Memory B cell (primary cell): ENCODE measurements at places on chromosomes 11 and 22.

- DNase-seq = no peak
Observed at GRCh38 chr11:116697639-116698038, 75.1 kb downstream of the BUD13 start.

GRCh38 chr11:102610200-102610599 is 14.9 kb downstream of the MMP20 start:
- DNase-seq = no peak

DNA sequence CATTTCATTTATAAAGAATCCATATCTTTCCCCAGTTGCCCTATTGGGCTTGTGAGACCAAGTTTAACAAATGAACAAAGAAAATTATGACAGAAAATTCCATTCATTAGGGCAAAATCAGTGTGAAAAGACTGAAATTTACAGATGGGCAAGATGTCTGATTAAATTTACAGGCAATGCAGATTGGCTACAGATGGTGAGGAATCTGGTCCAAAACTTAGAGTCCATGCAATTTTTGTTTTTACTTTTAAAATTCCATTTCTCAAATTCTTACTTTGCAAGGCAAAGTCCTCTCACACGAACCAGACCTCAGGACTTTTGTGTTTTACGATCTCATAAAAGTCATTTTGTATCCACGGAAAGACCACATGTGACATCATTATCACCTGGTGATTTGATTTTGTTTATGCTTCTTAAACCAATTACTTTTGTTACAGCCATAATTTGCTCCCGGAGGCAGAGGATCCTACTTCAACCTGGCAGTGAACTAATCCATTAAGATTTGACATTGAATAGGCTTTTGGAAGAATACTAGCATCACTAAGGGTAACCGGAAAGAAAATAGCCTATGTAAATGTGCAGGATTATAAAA is 843.7 kb upstream of the CHORDC1 start:
- no peak for DNase-seq

DNA sequence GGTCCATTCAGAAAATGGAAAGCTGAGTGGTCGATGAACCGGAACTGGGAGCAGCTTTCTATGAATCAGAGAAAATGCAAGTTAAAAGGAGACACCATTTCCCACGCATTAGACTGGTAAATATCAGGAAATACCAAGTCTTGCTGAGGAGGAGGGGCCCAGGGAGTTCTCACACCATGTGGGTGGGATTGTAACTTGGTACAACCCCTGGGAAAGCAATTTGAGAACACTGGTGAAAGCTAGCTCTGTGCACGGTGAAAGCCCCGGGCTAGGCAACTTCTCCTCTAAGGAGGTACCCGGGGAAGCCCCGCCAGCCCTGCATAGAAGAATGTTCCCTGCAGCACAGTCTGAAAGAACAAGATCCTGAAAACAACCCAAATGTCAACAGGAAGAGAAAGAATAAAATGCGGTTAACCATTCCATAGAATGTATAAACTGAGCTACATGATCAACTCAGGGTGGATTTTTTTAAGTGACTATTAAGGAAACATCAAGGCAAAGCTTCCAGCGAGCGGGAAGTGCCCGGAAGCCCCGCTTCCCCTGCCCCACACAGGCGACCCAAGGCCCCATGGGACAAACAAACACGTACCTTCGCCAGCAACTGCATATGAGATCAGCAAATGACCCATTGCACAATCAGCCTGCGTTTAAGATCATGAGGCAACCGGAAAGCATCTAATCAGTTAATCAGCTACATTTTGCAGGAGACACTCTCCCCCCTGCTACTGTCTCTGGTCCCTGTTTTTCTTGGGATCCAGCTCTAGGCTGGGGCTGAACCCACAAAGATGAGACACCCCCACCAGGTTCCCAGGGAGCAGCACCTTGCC is 11.3 kb downstream of the SHANK2 start:
- no peak for DNase-seq

DNA sequence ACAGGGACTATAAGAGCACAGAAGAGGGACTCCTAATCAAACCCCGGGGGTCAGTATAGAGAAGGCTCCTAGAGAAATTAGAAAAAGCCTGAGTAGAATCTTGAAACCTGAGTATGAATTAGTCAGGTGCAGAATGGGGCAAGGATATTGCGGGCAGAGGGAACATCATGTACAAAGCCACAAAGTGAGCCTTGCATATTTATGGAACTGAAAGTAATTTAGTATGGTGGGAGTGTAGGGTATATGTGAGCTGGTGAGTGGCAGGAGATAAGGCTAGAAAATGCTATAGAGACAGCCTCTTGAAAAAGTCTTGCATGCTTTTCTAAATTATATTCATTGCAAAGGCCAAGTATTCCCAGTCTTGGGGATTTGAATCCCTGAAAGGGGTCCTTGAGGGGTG is 93.7 kb downstream of the STIM1 start:
- DNase-seq = peak; percentile 29

DNA sequence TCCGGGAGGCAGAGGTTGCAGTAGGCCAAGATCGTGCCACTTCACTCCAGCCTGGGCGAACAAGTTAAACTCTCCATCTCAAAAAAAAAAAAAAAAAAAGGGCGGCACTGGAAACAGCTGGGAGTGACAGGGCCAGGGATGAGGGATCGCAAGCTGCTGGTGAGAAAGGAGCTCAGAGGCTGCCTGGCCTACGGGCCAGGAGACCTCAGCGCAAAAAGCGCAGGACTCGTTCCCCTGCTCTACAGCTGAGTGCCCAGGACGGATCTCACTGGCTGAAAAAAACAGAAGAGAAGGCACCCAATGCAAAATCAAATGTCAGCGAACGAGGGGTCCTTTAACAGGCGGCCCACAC is 650 bp upstream of the NUP50 start:
- DNase-seq = no peak

DNA sequence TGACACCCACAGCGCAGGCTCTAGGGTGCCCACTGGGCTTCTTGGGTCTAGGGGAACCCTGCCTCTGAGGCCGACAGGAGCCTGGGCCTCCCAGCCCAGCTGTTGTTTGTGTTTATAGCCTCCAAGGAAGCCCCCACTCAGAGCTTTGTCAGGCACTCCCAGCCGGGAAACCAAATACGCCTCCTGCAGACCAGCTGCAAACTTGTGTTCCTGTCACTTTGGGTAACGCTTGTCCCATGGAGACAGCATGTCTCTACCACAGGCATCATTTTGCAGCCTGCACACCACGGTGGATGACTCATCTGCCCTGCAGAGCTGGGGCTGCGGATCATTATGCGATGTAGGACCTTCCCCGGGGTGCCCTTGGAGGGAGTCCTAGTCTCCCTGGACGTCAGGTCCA is 40.6 kb upstream of the CRYBB3 start:
- no peak for DNase-seq

- no peak for DNase-seq
Observed at GRCh38 chr11:14503023-14503422, 3.4 kb upstream of the COPB1 start.

DNA sequence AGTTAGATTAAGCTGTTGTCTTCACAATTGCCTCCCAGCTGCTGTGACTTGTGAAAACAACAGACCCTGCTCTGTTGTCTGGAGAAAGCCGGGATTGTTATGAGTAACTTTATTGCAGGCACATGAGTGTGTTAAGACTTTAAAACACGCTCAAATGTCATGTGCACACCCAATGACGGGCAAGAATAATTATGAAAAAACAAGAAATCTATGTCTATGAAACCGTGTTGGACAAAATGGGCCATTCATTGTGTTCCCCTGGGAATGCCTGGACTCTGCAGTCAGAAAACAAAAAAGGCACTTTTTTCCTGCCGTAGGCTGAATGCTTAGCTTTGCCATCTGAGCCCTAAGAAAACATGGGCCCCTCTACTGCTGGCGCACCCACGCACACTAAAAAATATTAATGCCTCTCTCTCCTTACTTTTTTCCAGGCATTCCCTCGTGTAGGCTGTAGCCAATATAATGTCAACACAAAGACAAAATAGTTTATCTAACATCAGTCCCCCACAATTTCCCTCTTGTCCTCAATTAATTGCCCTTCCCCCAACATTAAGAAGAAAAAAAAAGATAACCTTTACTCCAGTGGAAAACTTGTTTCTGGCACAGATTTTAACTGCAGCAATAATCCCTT is 207.9 kb downstream of the SOX6 start:
- DNase-seq = no peak

DNA sequence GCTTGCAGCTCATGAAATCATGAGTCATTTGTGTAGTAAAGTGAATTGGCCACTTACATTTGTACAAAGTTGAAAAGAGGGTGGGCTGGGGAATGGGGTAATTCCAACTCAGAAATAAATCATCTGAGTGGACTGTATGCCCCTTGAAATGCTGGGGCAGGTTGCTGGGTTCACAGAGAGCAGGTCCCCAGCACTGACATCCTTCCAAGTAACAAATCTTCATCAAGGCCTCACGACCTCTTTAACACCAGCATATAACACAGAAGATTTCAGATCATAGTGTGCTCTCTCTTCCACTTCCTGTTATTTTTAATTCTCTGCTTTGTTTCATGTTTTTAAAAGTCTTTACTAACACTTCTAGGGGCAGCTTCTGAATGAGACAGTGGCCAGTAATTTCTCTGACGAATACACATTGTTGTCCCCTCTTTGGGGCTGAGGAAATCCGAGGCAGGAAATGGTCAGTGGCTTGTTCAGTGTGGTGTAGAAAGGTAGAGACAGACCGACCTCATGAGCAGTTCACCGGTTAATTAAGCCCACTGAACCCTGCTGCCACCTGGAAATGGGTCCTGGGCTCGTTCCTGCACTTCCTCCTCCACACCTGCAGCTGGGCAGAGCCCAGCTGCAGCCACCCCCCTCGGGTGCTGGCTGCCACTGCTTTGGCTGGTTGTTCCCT is 127.7 kb downstream of the MAML2 start:
- peak; percentile 42 for DNase-seq

DNA sequence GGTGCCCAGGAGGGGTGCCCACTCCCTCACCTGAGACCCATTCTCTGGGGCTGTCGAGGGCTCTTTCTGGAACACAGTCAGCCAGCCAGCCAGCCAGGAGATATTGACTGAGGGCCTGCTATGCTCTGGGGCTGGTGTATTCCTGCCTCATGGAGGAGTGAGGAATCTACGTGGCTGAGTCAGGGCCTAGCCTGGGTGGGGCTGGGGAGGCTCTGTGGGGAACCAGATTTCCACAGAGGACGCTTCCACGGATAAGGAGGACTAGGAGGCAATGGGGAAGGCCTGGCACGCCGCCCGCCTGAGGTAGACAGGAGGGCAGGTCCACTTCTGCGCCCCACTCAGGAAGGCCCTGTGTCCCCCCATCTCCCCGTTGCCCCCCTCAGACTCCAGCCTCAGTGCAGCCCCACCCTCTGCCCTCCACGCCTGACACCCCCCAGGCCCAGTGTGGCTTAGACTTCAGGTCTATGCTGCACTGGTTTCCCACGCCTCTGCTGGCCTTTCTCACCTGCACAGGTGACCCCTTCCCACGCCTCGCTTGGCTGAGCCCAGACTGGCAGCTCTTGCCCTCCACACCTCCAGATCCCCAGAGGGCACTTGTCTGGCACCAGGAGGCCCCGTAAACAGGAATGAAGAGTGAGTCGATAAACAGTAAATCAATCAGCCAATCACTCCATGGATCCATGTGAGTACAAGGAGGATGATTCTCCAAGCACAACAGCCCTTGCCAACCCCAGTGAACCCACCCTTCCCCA is 37.5 kb downstream of the MACROD1 start:
- DNase-seq = no peak

DNA sequence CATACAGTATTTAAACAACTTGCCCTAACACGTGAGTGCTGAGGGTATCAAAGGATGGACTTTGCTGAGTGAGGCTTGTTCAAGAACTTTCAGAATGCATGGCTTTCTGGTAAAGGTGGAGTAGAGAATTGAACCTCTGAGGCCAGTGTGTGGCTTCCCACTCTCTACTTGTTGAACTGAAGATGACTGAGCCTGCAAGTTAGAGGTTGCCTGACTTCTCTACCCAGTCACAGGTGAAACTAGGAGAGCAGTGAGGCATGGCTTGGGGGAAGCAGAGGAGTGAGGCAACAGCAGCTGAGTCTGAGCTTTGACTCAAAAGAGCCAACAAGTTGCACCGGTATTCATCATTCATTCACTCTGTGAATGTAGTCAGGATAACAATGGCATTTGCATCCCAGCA is 256.4 kb upstream of the SESN3 start:
- DNase-seq = peak; percentile 47

DNA sequence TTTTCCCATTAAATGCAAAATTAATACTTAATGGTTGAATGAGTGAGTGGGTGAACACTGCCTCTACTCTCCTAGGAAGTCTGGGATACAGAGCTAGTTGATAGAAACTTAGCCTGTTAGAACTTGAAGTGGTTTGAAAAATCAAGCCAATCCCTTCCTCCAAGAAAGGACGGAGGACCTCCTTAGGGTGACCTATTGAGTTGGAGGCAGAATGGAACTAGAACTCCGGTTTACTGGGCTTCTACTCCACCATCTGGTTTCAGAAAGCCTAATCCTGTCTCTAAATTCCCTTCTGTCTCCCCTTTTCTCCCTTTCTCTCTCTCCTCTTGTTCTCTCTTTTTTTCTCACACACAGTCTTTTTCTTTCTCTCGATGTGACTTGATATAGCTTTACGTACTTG is 19.6 kb upstream of the IL18BP start:
- no peak for DNase-seq

DNA sequence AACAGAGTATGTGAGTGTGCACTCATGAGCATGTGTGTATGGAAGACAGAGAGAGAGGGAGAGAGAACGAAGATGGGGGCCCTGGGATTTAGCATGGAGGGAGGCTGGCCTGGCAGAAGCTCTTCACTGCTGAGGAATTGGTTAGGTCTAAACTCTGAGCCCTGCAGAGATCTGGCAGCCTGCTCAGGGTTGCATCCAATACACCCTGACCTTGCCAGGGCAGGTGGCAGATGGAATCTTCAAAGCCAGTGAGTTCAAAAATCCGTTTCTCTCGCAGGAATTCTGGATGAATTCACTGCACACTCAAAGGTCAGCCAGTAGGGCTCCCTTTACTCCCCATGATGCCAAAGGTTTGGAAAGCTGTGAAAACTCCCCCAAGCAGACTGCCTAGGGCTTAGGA is 61.4 kb upstream of the OLFML1 start:
- no peak for DNase-seq

- DNase-seq = no peak
Observed at GRCh38 chr22:29580200-29580810, 608 bp downstream of the NIPSNAP1 start.

DNA sequence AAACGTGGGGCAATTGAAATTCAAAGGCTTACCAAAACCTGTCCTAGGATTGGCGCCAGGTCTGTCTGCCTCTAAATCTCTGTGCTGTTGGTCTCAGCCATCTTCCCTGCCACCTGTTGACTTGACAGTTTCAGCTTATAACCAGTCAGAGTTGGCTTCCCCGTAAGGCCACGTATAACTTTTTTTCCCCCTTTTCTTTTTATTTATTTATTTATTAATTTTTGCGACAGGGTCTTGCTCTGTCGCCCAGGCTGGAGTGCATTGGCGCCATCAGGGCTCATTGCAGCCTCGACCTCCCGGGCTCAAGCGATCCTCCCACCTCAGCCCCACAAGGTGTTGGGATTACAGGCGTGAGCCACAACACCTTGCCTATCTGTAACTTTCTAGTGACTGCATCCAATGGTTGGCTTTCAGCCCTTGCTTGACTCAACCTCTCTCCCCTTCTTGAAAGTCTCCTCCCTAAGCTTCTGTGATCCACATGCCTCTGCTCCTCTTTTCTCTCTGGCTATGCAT is 1.4 kb upstream of the SYVN1 start:
- no peak for DNase-seq

- DNase-seq = no peak
Observed at GRCh38 chr11:59154610-59155009, 12.0 kb downstream of the FAM111A start.
